ENCODE measurements at places on chromosomes 2 and 18.

- DNase-seq: no peak
Observed at GRCh38 chr18:1488394-1488793, 583.7 kb downstream of the ADCYAP1 start.

DNA sequence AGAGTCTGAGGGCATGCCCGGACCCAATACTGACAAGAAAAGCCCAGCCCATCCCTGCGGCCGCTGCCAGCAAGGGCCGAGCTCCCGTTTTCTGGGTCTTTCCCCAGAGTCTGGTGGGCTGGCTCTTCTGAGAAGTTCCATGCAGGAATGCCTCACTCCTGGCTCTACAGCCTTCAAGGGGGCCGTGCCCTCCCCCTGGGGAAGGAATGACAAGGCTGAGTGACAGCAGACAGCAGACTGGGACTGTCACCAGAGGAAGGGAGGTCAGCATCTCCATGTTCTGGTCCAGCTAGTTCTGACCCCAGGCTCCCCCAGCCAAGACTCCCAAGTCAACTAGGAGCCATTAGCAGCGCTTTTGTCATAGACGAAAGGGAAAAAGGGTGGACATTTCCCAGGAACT, 13.0 kb upstream of the SEMA4C start:
- no peak for DNase-seq

DNA sequence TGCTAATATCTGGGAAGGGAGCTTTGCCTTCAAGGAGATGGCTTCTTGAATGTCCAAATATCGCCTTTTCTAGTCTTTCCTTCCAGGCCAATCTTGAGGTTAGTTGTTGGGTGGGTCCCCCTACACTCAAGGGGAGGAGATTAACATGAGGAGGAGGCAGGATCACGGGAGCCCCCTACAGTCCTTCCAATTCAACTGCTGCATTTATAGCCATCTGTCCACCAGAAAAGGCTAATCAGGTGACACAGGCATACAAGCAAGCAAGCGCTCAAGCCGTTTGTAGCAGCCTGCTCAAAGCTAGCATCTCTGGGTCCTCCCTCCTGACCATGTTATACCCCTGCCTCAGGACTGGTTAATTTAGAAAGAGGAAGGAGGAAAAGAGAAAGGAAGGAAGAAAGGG, 87.6 kb downstream of the MRPS9 start:
- DNase-seq: no peak

GRCh38 chr2:10753876-10754275, 32.4 kb downstream of the ATP6V1C2 start:
- DNase-seq: no peak

GRCh38 chr2:64582774-64583340, 58.7 kb downstream of the AFTPH start:
- DNase-seq: no peak

GRCh38 chr18:8081267-8081666, 514.2 kb downstream of the PTPRM start:
- no peak for DNase-seq

GRCh38 chr18:73038336-73038735, 170.5 kb upstream of the NETO1 start:
- no peak for DNase-seq

DNA sequence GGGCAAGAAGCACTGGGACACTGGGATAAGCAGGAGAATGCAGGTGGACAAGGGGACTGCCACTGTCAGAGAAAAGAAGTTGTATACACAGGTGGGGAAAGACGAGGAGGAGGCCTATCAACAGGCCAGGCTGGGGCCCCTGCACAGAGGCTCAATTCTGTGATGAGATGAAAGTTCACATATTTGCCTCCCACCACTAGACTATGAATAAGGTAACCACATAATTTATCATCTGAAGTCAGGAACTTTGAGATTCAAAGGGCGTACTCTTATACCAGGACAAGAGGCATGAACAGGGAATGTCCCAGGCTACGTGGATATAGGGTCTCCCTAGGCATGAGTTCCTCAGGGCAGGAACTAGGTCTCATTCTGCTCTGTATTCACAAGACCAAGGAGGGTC, 34.2 kb downstream of the RNU4ATAC start:
- DNase-seq: no peak

- no peak for DNase-seq
Observed at GRCh38 chr2:10137053-10137843, 14.7 kb downstream of the RRM2 start.

DNA sequence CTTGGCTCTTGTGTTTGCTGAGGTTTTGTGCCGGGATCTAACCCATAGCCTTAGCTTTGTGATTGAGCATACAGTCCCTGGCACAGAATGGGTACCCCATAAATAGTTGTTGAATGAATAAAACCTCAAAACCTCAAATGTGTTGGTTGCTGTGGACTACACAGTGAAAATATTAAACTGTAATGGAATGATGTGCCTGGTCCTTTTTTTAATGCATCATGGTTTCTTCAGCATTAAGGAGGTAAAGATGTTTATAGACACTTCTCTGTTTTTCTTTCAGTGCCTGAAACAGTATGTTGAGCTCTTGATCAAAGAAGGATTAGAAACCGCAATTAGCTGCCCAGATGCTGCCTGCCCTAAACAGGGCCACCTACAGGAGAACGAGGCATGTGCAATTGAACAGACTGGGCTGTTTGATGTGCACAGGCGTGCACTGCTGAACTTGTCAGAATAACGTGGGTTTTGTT, 97.0 kb downstream of the RNF144A start:
- peak; percentile 29 for DNase-seq

DNA sequence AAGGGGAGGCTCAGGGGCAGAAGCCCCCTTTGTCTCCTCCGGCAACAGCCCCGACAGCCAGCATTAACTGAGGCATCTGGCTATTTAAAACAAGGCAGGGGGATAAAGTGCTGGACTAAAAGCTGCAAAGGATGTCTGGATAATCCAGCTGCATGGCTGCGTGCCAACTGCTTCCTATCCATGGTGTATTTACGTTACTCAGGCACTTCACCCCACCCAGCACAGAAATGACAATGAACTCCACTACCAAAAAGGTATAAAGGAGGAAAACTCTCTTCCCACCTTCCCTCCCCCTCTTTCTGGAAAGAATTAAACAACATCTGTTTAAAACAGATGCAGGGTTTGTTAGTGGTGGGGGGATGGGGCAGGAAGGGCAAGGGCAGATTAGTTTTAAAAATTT, 82.5 kb downstream of the SPRED2 start:
- no peak for DNase-seq

DNA sequence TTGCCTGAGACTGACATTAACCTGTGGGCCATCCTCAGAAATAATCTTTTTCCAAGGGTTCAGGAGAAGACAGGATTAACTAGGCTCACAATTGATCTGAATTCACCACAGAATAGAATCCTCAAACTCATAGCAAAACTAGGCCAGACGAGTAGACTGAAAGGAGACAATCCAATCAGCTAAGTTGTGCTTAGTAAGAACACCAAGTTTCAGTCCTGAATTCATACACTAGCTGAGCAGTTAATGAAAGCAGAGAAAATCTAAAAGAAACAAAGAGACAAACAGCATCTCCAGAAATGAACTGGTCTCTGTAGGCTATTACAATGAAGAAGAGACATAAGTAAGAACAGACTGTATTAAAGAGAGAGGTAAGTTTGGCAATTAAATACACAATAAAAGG, 89.5 kb downstream of the GORASP2 start:
- DNase-seq: no peak

DNA sequence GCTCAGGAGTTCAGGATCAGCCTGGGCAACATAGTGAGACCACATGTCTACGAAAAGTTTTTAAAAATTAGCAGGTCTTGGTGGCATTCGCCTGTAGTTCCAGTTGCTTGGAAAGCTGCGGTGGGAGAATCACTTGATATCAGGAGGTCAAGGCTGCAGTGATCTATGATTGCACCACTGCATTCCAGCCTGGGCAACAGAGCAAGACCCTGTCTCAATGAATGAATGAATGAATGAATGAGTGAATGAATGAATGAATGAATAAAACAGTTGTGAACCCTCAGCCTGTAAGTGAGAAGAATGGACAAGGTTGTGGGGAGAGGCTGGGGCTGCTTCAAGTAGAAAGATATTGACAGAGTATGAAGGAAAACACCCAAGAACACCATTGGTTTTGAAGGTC, 48.0 kb downstream of the ARHGAP28 start:
- DNase-seq: no peak

DNA sequence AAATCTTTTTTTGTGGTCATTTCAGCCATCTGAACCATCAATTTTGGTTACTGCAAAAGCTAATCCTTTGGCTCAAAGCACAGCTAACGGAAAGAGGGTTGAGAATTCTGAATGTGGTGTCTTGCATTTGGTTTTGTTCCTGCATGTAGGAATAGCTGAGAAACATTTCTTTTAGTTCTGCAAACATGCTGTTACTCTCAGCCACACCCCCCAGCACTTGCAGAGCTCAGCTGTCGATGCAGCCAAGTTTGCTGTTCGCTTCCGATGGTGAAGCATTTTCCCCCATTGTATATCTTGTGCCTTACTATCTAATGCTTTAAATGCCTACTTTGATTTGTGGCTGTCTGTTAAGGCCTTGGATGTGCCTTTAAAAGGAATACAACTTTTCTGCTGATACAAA, 294.9 kb upstream of the FANCL start:
- no peak for DNase-seq

- no peak for DNase-seq
Observed at GRCh38 chr18:59514203-59514602, 155.1 kb upstream of the LMAN1 start.

GRCh38 chr2:42663828-42664227, 95.4 kb downstream of the MTA3 start:
- peak; percentile 30 for DNase-seq

GRCh38 chr2:233819884-233820773, 34.2 kb downstream of the HJURP start:
- no peak for DNase-seq

- peak; percentile 95 for DNase-seq
Observed at GRCh38 chr2:207619764-207620203, 5.4 kb downstream of the METTL21A start.

DNA sequence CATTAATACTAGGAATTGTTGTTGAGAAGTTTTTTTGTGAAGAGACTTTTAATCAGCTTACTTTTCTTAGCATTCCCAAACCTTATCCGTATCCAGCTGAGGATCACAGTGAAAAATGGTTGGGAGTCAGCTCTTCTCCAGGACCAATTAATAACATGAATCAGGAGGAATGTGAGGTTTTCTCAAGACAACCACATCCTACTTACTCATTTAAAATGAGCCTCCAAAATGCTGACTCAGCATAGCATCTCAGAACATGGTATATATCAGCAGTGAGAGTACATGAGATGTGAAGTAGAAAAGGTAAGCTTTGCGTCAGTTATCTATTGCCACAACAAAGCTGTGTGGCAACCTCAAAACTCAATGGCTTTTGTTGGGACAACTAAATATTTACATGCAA, 140.3 kb downstream of the NRP2 start:
- no peak for DNase-seq

GRCh38 chr2:232299927-232300674, 78.5 kb upstream of the ALPP start:
- no peak for DNase-seq

DNA sequence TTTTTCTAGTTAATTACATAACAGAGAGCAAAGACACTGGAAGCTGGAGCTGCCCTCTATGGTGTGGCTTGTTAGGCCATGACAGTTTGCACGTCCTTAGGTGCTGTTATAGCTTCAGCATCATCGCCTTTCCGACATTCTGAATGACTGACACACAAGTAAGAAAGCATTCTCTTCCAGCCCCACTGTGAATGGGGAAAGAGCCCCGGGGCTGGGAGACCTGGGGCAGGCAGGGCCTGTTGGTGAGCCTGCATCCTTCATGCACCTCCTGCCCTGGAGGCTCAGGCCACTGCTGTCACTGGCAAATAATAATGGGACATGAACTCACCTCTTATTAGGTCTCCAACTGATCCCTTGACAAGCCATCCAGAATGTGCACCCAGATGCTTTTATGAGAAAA, 71.8 kb downstream of the VAPA start:
- no peak for DNase-seq

DNA sequence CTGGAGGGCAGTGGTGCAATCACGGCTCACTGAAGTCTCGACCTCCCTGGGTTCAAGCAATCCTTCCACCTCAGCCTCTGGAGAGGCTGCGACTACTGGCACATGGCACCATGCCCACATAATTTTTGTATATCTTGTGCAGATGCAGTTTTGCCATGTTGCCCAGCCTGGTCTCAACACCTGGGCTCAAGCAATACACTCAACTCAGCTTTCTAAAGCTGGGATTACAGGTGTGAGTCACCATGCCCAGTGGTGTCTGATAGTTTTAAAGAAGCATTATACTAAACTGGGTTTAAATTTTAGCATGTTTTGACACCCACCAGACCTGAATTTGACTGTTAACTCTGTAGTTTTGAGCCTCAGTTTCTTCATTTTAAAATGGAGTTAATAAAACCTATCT, 109.4 kb upstream of the SLC38A11 start:
- no peak for DNase-seq

DNA sequence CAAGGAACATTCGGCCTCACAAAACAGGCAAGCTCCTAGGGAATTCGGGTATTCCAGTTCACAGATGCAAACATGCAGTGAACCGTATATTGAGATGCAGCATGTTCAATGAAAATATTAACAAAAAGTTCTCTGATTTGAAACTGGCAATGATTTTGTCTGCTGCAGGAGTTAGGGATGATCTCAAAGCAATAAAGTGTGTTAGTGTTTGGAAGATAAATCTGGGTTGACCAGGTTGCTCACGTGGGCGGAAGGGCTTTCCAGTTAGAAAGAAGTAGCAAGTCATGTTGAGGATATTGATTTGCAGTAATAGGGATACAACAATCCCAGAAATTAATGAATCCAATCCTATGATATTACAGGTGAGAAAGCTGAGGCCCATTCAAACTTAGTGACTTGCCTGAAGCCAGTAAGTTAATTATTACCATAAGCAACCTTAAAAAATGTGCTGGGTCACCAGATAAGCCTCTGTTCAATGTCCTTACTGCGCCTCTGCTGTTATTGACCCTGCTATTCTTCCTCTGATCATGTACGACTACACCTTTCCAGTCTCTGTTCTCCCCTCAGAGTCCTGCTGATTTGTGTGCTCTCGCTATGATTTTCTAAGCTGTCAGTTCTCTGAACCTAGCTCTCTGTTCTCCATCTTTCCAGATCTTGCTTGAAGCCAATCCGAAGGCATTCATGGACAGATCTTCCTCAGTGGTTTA, 370.8 kb downstream of the DSEL start:
- no peak for DNase-seq

- peak; percentile 46 for DNase-seq
Observed at GRCh38 chr2:44560352-44560751, 198.6 kb downstream of the CAMKMT start.

DNA sequence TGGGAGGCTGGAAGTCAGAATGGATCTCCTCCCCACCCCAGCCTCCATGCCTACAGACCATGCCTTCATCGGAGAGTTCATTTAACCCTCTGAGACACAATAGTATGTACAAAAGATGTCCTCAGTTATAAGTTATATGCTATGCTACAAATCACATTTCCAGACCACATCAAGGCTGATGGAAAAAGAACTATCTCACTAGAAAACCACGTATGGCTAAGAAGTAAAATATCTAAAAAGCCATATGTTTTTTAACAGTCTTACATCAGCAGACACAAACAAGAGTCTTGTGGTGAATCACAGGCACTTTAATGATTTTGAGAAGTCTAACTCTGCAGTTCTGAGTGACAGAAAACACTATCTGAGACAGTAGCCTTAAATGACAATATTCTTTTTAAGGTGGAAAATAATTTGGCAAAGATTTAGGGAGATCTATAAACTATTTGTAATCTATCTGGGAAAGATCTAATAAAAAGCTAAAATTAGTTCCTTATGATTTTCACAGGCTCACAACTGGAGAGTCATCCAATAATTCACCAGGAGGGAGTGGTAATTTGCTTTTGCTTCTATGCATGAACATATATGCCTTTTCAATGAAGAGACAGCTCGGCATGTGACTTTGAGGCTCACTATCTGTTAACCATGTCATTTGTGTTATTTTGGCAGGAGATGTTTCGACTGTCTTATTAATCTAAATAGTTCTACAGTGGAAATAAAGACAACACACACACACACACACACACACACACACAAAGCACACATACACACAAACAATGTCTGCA, 197.5 kb downstream of the IRS1 start:
- DNase-seq: no peak
